Stimulated activated CD4-positive, alpha-beta T cell treated with anti-CD3 and anti-CD28 coated beads, Interleukin-1b, Interleukin-23, amount 100 ng/mL, for 1 hour (primary cell): ENCODE measurements at places on chromosomes 12 and 14.

DNA sequence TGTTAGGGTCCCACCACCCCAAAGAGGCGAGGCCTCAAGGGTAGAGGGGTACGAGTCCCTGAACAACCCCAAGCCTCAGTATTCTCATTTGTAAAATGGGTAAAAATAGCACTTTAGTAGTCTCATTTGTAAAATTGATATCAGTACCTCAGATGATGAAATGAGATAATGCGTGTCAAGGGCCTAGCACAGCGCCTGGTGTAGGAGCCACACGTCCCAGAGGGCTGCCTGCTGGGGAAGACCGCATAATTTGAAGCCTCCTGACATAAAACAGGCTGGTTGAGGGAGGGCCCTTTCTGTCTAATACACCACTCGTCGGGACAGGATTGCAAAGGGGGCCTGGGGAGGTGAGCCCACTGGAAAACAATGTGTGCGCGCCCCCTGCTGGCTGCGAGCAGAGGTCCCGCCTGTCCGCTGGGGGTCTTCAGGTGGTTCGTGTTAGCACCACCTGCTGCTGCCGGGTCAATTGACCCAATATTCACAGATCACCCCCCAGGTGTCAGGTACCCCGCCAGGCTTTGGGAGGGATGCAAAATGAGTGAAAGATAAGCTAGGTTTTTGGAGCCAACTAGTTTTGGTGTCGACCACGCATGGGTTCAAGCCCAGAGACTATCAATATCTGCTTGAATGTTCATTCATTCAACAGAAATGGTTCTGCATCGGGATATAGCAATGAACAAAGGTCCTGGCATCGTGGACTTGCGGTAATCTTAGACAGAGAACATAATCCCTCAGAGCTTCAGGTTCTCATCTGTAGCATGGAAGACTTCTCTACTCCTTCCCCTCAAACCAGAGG is 24.7 kb upstream of the IRF2BPL start:
- DNase-seq = peak; percentile 67

DNA sequence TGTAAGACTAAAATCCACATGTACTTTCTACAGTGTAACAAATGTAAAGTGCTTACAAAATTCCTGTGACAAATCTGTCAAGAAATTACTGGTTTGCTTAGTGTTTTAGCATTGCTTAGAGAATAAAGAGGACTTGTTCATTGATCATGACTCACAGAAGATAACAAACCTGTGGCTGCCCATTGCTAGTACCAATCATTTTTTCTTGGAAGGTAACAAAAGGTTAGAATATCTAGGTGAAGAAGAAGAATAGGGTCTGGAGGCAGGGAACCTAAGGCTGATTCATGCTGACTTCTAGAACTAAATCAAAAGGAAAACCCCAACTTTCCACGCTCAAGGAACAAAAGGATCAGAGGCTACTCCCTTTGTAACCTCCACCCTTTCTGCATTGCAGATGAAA is 232.7 kb upstream of the ABCD2 start:
- DNase-seq = no peak

DNA sequence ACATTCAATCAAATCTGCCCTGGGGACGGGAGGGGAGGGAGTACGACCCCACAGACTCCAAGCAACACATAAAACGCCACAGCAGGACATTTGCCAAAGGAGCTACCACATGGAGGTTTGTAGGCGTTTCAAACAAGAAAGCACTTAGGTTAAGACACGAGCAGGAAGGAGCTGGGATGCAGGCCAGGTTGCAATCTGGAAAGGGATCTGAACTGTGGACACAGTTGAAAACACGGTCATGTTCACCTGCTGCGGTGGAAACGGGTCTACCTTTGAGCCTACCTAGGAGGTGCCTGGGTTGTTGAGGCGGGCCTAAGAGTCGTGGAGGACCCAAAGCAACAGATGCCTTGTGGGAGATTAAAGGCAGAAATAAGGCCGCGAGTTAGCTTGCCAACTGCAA is 18.4 kb downstream of the PRKAB1 start:
- DNase-seq = no peak

DNA sequence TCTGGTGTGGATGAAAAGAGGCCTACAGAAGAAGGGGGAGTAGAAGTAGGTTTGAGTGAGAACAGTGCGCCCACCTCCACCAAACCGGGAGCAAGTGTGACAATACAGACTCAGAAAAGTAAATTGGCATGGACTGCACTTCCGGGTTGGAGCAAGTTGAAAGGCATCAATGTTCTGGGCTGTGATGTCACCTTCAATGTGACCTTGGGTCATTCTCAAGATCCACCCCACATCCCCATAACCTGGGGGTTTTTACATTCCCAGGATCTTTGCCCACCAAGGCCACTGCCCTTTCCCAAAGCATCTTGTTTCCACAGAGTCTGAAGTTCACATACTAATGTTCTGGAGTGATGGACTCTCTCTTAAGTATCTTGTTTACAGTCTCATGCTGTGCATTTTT is 5.3 kb upstream of the GZMB start:
- DNase-seq = no peak

- no peak for DNase-seq
Observed at GRCh38 chr14:71629765-71630492, 302.3 kb upstream of the RGS6 start.

DNA sequence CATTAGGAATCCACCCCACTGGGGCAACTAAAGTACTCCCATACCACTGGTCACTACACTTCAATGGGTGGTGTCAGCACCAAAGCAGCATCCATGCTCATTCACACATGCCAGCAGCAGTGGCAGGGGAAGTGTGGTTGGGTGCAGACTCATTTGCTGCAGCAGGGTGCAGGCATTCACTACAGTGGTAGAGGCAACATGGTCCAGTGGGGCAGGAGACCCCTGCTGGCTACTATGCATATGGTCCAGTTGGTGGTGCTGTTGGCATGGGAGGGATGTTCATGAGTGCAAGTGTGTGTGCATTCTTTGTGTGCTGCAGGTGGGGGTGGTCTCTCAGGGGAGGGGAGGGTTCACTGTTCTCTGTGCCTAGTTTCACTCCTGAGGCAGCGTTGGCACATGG is 908.4 kb upstream of the NOVA1 start:
- no peak for DNase-seq

- DNase-seq = no peak
Observed at GRCh38 chr12:98748463-98748862, 103.4 kb downstream of the APAF1 start.

DNA sequence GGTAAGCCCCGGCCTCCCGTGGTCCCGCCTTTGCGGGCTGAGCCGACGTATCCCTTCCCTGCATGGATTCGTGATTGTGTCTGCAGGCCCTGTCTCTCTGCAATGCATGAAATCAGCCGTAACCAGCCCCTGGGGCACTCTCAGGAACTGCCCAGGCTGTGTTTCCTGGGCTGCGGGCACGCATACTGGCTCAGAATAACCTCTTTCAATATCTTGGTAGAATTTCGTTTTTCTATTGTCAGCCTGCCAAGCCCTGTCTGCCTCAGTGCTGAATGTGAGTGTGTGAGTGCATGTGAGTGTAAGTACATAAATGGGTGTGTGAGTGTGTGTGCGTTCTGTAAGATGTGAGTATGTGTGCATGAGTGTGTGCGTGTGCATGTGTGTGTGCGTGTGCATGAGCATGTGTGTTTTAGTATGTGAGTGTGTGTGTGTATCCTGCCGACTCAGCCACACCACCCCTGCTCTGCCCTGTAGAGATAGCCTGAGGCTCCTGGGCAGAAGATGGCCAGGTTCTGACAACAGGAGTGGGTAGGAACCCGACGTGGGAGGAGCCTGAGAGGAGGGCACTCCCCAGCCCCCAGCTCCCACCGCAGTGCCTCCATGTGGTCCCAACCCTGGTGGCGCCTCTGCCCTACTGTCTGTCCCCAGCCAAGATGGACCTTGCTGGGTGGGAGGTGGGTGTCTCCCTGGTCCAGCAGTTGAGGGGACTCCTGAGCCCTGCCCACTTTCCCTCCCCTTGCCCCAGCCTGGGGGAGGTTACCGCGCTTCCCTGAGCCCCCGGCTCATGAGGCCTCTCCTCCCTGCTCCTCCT is 268.8 kb downstream of the ADGRD1 start:
- no peak for DNase-seq

DNA sequence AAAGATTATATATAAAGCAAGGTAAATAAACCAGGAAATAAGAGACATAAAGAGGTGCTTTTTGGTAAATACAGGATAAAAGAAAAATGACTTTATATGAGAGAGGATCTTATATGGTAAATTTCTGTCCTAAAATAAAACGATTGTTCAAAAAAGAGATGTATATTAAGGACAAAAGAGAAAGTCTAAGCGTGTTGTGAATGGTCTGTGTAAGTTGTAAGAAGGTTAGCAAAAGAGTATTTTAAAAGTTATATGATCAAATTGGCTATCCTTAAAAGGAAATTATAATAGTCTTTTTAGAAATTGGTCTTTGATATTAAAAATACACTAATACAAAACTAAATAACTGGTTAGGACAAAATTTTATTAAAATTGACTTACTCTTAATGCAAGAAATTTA is 14.1 kb upstream of the ACSM4 start:
- DNase-seq = no peak

DNA sequence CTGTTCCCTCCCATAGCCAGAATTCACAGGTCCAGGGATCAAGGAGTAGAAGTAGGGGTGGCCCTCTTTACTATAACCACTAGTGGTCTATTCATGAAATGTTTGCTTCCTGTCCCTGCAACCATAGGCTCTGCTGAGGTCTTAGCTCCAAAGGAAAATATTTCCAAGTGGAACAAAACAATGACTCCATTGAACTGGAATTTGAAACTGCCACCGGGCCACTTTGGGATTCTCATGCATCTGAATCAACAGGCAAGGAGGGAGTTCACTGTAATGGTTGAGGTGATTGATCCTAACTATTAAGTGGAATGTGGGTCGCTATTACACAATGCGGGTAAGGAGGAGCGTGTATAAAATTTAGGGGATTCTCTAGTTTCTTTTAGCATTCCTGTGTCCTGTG is 197.0 kb downstream of the ETNK1 start:
- no peak for DNase-seq

DNA sequence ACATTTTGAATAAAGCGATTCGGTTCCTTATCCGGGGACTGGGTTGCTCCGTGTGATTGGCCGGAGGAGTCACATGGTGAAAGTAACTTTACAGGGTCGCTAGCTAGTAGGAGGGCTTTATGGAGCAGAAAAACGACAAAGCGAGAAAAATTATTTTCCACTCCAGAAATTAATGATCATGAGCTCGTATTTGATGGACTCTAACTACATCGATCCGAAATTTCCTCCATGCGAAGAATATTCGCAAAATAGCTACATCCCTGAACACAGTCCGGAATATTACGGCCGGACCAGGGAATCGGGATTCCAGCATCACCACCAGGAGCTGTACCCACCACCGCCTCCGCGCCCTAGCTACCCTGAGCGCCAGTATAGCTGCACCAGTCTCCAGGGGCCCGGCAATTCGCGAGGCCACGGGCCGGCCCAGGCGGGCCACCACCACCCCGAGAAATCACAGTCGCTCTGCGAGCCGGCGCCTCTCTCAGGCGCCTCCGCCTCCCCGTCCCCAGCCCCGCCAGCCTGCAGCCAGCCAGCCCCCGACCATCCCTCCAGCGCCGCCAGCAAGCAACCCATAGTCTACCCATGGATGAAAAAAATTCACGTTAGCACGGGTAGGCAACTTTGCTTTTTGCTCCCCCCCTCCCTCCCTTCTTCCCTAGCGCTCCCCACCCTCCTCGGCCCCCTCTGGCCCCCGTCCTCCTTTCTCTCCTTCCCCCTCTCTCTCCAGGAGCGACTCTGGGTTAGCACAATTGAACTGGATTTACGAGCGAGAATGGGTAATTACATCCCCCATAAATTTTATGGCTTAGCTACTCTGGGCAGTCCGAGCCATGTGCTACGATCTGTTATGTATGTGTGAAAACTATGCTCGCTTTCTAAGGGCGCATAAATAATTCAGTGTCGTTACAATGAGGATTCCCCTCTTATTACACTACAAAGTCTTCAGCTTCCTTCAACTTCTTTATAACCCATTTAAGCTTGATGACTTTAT is at the start of gene HOXC4:
TSS of gene HOXC4 (plus strand) at position 85 of the 991 bp plus-strand sequence. CDS start at position 173, 88 bp downstream.
- DNase-seq = no peak

- no peak for DNase-seq
Observed at GRCh38 chr14:82915381-82915780, 1381.7 kb upstream of the SEL1L start.

- no peak for DNase-seq
Observed at GRCh38 chr14:42111355-42111754, 504.7 kb downstream of the LRFN5 start.

GRCh38 chr12:109201496-109201885 is 85.1 kb downstream of the ACACB start:
- DNase-seq = no peak

GRCh38 chr14:23182372-23183157 is 895 bp downstream of the SLC7A8 start:
- peak; percentile 5 for DNase-seq

- peak; percentile 52 for DNase-seq
Observed at GRCh38 chr14:68843471-68844209, 50.8 kb upstream of the ZFP36L1 start.

GRCh38 chr12:85951823-85952222 is 77.7 kb downstream of the NTS start:
- DNase-seq = no peak

DNA sequence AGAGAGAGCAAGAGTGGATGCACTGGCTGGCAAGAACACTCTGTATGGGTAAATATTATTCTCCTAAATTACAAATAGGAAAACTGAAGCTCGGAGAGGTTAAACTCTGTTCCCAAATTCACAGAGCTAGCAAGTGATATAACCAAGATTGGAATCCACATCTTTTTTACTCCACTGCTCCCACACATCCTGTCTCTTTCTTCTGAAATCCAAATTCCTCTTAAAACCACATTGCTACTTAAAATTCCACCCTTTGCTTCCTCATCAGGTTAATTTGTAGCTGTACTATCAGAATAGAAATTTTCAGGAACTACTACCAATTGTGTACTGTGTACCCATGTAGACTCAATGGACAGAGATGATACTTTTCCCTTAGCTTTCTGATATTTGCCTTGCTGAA is 74.4 kb downstream of the ARMH4 start:
- DNase-seq = no peak

DNA sequence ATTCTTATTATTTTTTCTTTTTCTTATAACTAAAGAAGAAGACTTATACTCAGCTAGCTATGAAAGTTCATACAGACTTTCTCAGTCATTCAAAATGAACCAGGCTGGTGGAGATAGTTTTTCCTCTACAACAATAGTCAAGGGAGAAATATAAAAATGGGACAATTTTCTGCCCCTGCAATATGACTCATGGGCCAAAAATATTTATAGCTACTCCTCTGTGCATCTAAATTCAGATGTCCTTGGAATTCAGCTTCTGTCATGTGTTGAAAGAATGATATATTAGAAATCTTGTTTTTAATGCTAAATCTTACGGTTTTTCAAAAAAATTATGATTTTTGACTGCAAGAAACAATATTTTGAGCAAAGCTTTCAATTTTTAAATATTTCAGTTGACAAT is 237.2 kb upstream of the SYT10 start:
- no peak for DNase-seq

- no peak for DNase-seq
Observed at GRCh38 chr14:95507174-95507573, 9.3 kb downstream of the SYNE3 start.
